GDM1 (cell line): ENCODE measurements at places on chromosomes 1 and 21.
A peak's percentile ranks its signal among the peaks of the same experiment; 100 is the strongest.

GRCh38 chr1:15272009-15272781 lies 25.2 kb downstream of the FHAD1 start:
- peak; percentile 46 for DNase-seq

- DNase-seq = no peak
Measured at GRCh38 chr21:17340081-17340480, 172.8 kb upstream of the CXADR start.

DNA sequence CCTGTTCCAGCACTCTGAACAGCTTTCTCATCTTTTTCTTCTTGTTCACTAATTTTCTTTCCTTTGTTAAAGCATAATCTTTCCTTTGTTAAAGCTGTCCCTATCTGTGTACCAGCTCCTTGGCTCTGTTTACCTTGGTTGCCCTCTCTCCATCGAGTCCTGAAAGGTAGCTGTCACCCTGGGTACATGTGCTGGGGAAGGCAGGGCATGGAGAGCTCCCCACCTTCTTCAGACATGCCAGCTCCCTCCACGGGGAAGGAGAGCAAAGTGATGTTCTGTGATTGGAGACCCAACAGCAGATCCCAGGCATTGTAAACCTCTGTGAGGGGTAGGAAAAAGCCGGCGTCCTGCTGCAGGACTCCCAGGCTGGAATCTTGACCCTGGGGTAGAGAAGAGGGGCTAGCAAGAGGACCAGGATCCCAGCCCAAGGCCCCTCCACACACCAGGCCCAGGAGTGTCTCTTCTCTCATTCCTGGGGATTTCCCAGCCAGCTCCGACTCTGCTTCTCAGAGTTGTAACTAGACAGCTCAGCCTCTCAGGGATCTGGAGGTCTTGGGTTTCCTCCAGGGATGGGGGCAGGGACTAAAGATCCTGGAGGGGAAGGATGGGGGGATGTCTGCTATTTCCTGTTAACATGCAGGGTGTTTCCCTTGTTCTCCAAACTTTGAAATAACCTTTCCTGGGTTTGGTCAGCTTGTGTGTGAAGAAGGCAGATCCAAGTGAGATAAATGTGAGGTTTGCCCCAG lies 34.4 kb downstream of the TMCC2 start:
- DNase-seq = peak; percentile 39

GRCh38 chr1:199758626-199759255 lies 268.8 kb upstream of the NR5A2 start:
- no peak for DNase-seq

DNA sequence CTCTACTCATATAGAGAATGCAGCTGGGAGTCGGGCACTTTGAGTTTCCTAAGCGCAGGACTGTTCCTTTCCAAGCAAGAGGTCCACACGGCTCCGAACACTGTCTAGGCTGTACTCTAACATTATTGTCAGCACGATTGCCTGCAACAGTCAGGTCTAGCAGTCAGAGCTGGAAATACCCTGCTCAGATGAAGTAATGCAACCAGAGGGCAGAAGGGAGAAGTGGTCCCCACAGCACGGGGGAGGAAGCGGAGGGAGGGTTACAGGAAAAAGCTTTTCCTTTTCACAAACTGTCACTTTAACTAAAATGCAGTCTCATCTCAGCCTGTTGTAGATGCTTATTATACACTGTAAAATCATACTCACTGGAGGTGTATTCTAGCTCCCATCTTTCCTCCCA lies 98.9 kb upstream of the SLC44A3 start:
- DNase-seq = peak; percentile 93
